ENCODE measurements at places on chromosomes 1 and 21.

DNA sequence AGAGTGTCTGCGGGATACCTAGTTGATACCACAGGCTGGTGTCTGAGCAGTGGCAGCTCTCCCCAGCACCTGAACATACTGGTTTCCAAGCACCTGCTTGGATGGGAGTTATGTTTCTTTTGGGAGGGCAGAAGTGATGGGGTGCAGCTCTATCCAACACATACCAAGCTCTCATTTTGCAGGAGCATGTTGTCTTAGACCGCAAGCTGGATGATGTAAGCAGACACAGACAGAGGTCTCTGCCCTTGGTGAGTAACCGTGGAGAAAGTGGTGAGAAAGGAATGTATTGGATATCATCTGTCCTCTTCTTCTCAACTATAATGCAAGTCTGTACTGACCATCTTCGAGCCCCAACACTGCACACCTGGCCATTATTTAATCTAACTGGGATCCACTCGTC lies 37.4 kb downstream of the ZNF496 start:
- no peak for DNase-seq

DNA sequence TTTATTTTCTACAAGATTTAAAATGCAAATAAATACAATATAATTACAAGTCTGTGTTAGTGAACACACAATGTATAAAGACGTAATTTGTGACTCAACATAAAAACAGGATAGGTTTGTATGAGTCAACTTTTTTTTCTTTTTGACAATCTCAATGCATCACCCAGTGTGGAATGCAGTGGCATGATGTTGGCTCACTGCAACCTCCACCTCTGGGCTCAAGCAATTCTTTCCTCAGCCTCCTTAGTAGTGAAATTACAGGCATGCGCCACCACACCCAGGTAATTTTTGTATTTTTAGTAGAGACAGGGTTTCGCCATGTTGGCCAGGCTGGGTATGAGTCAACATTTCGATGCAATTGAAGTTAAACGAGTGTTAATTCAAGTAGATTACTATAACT lies 5.9 kb upstream of the SPRR2E start:
- no peak for DNase-seq

GRCh38 chr1:88878731-88879130 lies 12.6 kb downstream of the GTF2B start:
- DNase-seq: no peak

- DNase-seq: no peak
These were observed 81.8 kb downstream of the NOTCH2 start for GRCh38 chr1:119987686-119988085.

GRCh38 chr21:21003701-21004100 lies 5.5 kb downstream of the NCAM2 start:
- no peak for DNase-seq

DNA sequence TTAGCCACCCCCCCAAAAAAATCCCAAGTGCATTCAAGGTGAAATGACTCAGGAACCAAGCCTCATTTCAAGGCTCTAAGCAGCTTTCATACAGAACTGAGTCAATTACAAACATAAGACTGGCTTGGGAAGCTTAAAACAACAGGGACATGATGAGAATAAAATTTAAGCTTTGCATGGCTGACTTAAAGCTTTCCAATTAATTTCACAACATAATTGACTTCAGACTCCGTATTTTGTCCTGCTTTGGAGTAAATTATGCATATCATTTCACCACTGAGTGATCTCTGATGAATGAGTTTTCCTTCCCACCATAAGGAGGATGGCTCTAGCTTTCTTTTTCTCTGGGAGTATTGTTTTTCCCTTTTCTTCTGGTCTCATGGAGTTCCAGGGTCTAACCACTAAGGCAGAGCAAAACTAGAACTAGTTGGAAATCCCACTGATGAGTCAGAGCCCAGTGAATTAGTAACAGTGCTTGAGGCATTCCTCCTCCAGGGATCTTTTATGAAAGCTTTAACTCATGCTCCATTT lies 72.8 kb downstream of the XCL2 start:
- no peak for DNase-seq

GRCh38 chr1:34365295-34365694 lies 188.6 kb downstream of the C1orf94 start:
- DNase-seq: no peak
